ENCODE measurements at places on chromosomes 6 and 20.

DNA sequence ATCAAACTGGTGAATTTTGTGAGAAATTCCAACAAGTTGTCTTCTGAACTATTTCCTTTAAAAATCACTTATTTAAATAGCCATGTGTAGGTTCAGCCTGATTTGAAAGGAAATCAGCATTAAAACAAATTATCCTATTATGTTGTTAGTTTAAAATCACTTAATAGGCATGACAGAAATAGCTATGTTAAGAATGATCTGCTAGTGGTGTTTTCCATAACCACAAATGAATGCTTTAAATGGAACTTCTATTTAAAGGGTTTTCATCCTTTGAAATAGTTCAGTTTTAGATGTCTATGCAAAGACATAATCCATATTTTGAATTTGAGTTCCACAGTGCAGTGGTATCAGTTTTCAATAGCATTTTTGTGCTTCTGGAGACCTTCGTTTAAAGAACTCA lies 120.1 kb downstream of the PLEKHG1 start:
- DNase-seq: no peak

- DNase-seq: no peak
Observed at GRCh38 chr6:53765270-53765669, 29.5 kb upstream of the LRRC1 start.

DNA sequence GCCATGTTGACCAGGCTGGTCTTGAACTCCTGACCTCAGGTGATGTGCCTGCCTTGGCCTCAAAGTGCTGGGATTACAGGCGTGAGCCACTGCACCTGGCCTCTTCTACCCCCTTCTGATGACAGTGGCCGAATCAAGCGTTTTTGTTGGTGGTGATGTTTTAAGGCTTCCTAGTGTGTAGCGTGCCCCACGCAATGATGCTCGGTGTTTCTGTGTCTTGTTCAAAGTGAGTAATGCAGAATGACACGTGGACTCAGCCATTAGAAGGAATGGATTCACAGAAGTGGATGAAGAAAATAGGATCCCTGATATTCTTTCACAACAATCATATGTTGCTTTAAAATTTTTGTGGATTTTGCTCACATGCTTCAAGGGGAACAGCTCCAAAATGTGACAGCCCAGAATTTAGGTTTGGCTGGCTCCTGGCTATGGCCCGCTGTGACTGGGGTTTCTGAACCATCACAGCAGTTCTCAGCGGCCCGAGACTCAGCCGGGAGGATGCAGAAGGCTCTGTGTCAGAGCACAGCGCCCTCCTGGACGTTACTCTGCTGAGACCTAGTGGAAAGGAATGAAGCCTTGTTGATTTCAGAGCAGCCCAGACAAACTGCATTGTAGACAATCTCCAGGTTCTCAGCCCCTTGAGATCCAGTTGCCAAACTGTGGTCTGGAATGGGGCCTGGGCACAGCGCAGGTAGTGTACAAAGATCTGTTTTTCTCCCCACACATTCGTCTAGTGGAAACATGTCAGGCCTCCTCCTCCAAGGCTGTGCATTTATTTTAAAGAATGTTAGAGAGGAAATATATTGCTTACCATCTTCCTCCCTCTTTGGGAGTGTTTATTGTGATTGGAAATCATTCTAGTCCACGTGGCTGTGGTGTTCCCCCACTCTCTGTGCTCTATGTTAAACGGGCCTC lies 57.6 kb upstream of the TIAM2 start:
- DNase-seq: no peak

GRCh38 chr6:91149956-91150705 lies 563.3 kb upstream of the MAP3K7 start:
- no peak for DNase-seq

GRCh38 chr20:29313481-29313880 lies 1944.0 kb upstream of the DEFB115 start:
- no peak for DNase-seq

DNA sequence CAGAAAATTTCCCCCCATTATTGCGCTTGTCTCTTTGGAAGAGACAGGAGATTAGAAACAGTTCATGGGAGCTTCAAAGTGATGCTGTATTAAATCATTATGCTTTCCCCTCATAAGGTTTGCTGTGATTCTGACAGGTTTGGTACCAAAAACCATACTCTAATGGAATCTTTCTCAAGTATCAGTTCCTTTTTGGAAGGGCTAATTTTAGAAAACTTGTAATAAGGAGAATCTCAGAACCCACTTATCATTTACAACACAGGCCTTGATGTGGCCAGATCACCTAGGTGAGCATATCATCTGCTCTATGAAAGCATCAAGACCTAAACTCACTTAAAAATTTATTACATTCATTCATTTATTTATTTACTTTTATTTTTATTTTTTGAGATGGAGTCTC lies 51.2 kb downstream of the TP53INP2 start:
- no peak for DNase-seq

DNA sequence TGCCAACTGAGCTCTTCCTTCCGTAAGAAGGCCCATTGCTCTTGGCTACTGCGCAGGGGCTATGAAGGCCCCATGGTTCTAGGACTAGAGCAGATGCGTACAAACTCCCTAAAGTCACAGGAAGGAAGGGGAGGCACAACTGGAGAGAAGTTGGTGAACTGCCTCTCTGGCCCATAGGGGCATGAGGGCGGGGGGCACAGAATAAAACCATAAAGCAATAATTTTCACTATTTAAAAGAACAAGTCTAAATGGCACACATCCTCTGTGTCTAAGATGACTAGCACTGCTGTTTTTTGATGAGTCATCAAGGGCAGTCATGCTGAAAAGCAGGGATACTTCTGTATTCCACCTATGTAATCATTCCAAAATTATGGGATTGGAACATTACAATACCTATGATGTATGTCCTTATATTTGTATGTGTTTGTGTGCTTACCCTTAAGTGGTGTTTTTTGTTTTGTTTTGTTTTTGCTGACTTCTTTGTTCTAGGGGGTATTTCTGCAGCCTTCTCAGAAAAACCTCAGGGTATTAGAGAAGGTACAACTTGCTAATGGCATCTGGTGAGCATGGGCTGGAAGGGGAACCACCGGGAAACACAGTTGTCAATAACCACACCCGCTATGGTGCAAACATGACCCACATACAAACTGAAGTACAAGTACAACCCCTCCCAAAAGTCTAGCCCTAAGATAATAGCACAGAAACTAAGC lies 36.9 kb downstream of the B4GALT5 start:
- DNase-seq: no peak

All from NCI-H2107 (cell line).